ENCODE measurements at places on chromosomes 4 and X.

- DNase-seq = no peak
These were observed 31.4 kb upstream of the FAM241A start for GRCh38 chr4:112113864-112114263.

GRCh38 chr4:128718768-128719167 lies 90.7 kb upstream of the JADE1 start:
- DNase-seq = no peak

GRCh38 chr4:123390846-123391456 lies 5.6 kb upstream of the SPRY1 start:
- no peak for DNase-seq

GRCh38 chr4:53494851-53495250 lies 96.4 kb downstream of the LNX1 start:
- no peak for DNase-seq

GRCh38 chr4:151169223-151169622 lies 69.8 kb downstream of the RPS3A start:
- DNase-seq = peak; percentile 46

DNA sequence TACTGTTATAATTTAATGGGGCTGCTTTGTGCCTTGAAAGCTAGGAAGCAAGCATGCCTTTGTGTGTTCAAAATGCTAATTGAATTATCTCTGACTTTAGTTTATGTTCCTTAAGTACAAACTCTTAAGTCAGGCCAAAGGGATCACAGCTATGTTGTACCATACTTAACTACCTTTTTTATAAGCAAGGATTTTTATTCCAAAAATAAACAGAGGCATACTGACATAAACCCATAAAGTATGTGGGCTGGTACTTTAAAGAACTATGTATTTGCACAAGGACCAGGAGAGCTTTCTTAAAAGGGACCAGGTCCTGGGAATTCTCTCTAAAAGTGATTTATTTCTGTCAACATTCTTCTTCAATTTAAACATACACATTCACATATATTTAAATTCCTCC lies 57.8 kb upstream of the HCCS start:
- DNase-seq = no peak

DNA sequence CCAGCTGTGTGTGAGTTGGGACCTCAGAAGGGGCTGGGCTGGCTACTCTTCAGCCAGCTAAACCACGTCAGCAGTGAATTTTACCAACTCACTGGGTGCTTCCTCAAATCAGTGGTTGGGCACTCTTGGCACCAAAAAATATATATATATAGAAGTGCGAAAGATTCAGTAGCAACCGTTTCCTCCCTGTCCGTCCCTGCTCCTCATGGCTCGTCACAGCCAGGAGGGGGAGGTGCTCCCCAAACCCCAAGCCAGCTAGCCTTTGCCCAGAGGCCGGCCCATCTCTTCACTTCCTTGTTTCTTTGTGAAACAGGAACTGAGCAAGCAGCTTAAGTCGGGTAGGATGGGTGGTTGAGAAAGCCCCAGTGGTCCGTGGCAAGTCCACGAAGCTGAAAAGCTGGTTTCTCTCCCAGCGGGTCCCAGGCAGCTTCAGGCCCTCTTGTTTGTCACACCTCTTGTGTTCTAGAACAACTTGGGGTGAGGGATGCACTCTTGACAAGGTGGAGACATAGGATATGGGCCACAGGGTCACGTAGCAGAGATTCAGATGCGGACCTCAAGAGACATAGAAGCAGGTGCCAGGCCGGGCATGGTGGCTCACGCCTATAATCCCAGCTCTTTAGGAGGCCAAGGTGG lies 6.8 kb upstream of the SASH3 start:
- peak; percentile 4 for DNase-seq

- DNase-seq = no peak
These were observed 73.1 kb downstream of the METTL14 start for GRCh38 chr4:118758293-118758692.

GRCh38 chr4:10733481-10734062 lies 49.0 kb upstream of the CLNK start:
- no peak for DNase-seq

- no peak for DNase-seq
These were observed 35.0 kb downstream of the RFC1 start for GRCh38 chr4:39331191-39331590.

- DNase-seq = no peak
These were observed 607.4 kb upstream of the FAM241A start for GRCh38 chr4:111537871-111538270.

DNA sequence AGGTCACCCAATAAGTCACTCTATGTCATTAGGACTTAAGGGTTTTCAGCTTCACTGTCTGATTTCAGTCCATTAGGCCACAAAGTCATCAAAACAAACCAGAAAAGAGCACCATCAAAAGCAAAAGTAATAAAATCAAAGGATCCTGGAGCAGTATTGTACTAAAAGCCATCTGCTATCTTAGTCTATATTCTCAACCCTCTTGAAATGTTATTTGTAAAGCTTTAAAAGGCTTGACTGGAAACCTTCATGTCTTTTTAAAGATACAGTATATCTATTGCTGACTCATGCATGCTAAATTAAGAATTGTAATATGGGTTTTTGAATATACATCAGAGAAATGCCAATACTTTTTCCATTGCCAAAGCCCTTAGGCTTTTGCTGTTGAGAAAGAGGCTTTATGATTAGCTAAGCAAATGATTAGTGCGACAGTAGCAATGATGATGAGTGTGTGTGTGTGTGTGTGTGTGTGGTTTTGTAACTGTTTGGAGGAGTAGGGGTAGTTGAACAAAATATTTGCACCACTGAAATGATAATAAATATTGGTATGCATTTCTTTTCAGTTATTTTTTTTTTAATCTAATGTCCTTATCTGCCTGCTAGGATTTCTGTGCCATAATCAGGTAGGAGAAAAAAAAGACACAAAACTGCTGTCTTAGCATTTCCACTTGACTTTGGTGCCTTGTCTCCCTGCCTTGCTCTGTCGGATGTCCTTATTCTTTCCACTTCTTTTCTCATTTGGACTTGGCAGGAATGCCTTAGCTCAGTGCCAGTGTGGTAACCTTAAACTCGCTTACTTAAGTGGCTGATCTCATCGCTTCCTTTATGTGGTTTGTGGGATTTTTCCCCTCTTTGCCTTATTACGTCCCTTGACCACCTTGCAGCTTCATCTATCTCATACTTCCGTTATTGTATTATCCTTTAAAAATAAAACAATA lies 119.7 kb downstream of the PCDH7 start:
- no peak for DNase-seq
